Activated CD4-positive, CD25-positive, alpha-beta regulatory T cell treated with anti-CD3 and anti-CD28 coated beads, Interleukin-2, amount 50 U/mL, for 24 hours (primary cell): ENCODE measurements at places on chromosomes 4 and X.
A peak's percentile ranks its signal among the peaks of the same experiment; 100 is the strongest.

DNA sequence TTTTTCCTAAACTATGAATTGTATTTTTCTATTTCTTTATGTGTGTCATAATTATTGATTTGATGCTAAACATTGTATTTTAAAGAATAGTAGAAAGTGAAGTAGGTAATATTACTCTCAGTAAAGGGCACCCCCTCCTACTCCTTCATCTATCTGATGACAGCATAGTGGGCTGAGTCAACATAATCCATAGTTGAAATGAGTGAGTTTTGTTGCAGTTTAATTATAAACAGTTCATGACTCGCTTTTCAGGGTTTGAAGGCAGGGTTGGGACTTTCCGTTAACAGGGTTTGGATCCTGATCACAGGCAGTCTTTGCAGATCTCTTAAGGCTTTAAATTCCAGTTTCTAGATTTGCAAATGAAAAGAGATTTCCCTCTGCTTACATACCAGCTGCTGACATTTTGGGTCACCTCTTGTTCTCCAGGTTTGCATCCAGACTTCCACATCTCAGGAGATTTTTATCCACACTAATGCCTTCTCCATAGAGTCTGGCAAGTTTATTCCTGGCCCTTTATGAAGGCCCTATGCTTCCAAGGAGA lies 54.0 kb upstream of the TACR3 start:
- no peak for ATAC-seq

DNA sequence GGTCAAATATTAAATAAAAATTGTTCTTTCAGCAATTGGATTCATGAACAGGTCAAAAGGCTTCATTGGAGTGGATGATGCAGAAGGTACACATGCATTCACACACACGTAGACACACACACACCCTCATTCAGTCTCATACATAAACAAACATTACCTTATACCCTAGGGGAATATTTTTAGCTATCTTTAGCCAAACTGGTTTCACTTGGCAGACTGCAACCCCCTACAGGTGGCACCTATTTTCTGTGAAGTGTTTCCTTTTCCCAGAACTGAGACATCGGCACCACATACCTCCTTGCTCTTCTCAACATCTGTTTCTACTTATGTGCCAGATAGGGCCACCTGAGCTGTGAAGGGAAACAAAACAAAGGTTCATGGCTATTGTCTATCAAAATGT lies 18.5 kb upstream of the KDR start:
- no peak for ATAC-seq

GRCh38 chrX:111520506-111520905 lies 9.1 kb downstream of the SERTM2 start:
- no peak for ATAC-seq

GRCh38 chr4:14864365-14865030 lies 137.8 kb upstream of the CPEB2 start:
- no peak for ATAC-seq

- no peak for ATAC-seq
These were observed 117.2 kb downstream of the TEX13C start for GRCh38 chrX:125436855-125437254.

- no peak for ATAC-seq
These were observed 263.4 kb upstream of the PITX2 start for GRCh38 chr4:110886270-110886669.

DNA sequence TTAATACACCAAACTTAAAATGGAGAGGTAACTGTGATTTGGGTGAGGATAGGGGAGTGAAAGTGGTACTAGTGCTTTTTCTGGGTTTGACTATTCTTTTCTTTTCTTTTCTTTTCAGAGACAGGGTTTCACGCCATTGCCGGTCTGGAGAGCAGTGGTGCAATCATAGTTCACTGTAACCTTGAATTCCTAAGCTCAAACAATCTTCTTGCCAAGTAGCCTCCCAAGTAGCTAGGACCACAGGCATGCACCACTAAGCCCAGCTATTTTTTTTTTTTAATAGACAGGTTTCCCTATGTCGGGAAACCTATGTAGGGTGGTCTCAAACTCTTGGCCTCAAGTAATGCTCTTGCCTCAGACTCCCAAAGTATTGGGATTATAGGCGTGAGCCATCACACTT lies 3.0 kb upstream of the ARMCX4 start:
- ATAC-seq = no peak

- no peak for ATAC-seq
These were observed 6.9 kb downstream of the CXCL3 start for GRCh38 chr4:74031576-74031975.

- ATAC-seq = no peak
These were observed 6.3 kb downstream of the CYTL1 start for GRCh38 chr4:5012958-5013357.

DNA sequence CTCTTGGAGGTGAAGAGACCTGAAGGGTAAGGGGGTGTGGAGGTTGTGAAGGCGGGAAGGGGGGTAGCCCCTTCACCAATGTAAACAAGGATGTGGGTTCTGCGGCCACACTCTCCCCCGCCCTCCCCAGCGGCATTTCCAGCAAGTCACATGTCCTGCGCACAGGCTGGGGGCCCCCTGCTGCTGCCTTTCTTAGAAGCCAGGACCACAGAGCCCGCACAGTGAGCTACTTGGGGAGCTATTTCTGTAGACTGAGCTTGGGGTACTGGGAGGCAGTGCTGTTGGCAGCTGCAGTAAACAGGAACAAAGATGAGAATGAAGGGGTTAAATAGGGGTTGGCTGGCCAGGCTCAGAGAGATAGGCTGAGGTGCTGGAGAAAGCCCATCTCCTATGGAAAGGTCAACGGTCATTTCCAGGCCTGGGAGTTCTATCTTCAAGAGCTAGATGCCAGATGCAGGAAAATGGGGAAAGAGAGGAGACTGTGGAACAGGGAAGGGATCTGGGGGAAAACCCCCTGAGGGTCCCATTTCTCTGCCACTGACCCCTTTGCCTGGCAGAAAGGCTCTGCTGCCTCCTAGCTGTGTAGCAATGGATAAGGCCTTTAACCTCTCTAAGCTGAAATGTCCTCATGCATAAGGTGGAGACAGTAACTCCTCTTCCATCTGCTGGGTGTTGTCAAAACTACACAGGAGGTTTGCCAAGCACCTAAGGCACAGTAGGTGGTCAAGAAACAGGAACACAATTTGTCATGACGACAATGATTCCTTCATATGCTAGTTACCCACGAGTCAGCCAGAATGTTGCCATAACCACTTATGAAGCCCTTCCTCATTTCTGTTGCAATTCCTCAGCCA lies 18.5 kb upstream of the PIM2 start:
- peak; percentile 71 for ATAC-seq

- no peak for ATAC-seq
These were observed 32.0 kb upstream of the DCX start for GRCh38 chrX:111443946-111444345.

DNA sequence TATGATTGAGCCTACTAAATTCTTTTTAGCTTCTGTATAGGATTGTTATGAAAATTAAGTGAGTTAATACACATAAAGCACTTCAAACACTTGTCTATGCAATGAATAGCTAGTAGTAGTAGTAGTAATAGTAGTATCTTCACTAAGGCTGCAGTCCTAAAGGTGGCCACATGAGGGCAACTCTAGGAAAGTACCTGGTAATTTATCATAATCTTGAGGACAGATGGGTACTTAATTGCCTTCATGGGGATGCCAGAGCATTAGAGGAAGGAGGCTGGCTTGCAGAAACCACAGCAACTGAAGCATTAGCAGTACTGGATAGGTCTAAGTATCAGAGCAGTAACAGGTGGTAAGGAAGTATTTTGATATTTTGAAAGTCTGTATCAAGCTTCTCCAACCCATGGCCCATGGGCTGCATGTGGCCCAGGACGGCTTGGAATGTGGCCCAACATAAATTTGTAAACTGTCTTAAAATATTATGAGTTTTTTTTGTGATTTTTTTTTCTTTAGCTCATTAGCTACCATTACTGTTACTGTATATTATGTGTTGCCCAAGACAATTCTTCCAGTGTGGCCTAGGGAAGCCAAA lies 17.3 kb downstream of the NIPAL1 start:
- peak; percentile 12 for ATAC-seq

GRCh38 chr4:17924189-17924588 lies 97.4 kb downstream of the LCORL start:
- no peak for ATAC-seq

- peak; percentile 48 for ATAC-seq
These were observed 30.3 kb downstream of the TLR10 start for GRCh38 chr4:38752372-38752940.

DNA sequence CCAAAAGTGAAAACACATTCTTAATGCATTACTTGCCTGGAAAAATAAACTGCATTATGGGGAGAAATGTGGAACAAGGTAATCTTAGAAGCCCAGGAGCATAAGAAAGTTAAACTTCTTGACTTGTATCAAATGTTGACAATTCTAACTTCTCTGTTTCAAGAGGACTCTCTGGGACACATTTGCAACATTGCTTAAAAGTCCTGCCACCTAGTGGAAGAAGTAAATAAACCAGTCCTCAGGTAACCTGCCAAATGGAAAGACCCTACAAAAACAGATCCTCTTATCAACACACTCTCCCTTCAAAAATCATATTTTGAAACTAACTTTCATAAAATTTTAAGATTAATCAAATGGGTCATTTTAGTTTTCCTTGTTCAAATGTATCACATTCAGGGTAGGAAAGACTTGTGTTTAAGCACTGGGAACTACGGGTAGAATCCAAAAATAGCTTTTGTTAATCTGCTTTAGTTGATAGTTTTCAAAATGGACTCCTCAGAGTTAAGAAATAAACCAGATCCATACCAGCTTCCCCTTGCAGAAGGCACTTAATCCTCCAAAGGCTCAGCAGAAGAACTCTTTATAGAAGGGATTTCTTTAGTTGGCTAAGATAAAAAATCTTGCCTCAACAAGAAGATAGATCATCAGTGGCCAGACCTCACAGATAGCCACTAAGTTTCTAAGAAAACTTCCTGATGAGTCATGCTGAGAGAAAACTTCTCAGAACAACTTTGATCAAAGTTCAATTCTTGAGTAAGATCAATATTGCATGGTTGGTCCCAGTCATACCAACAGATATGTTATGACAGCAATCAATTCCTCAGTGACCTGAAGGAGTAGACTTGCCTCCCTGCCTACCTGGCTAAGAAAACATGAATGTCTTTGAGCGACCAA lies 141.7 kb downstream of the HHIP start:
- ATAC-seq = no peak

GRCh38 chrX:40104985-40105834 lies 7.5 kb upstream of the BCOR start:
- ATAC-seq = peak; percentile 41

DNA sequence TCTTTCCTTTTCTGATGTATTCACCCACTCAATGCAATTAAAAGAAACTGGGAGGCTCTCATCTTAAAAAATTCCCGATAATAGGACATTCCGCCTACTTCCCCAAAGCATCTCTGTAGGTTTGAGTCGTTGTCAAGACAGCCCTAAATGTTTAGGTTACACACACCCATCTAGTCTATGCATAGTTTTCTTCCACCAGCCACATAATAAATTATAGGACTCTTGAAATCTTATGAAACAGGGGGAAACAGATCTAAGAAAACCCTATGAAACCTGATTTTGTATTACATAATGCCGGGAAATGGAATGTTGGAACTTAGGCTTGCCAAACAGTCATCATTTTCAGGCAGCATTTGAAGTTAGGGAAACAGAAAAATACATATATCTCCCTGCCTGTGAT lies 150.0 kb downstream of the PRKX start:
- ATAC-seq = no peak

GRCh38 chr4:148786699-148787098 lies 344.5 kb upstream of the NR3C2 start:
- no peak for ATAC-seq

DNA sequence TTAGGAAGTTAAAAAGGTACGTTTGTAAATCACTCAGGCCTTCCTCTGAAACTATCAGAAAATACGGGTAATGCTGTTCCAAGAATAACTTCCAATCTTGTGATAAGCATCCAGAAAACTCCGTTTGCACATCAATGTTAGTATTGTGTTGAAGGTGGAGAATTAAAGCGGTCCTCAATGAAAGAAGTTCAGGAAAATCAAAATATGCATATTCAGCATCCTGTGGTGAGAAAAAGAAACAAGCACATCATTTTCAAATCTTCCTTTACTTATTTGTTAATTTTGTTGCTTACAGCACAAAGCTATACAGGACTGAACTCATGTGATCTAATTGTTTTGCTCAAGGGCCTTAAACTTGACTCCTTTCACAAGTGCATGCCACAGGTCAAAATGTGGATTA lies 18.5 kb downstream of the DDX60L start:
- no peak for ATAC-seq

DNA sequence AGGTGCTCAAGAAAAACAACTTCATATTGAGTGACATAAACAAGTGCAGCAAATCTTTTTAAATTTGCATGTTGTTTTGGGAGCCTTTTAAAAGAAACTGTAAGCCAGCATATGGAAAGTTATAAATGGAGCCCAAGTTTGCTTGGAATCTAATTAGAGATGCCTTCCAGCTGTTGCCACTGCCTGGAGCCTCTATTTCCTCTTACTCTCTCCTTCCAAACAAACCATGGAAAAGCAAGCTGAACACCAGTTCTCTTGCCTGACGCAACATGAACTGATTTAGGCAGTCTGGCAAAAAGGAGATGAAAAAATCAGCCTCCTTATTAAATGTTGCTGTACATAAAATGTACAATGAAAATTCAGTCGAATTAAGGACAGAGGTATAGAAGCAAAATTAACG lies 21.5 kb downstream of the ARSJ start:
- ATAC-seq = no peak

DNA sequence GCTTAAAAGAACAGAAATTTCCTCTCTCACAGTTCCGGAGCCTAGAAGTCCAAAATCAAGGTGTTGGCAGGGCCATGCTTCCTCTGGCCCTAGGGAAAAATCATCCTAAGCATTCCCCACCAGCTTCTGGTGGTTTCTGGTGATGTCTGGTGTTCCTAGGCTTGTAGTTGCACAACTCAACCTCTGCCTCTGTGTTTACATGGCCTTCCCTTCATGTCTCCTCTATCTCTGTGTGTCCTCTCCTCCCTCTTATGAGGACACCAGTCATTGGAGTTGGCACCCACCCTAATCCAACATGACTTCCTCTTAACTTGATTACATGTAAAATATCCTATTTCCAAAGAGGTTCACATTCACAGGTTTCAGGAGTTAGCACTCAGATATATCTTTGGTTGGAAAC lies 15.4 kb downstream of the LRP2BP start:
- ATAC-seq = no peak

- no peak for ATAC-seq
These were observed 26.4 kb upstream of the LRCH2 start for GRCh38 chrX:115260330-115260729.

GRCh38 chrX:113644426-113644825 lies 803.8 kb upstream of the AMOT start:
- ATAC-seq = no peak

DNA sequence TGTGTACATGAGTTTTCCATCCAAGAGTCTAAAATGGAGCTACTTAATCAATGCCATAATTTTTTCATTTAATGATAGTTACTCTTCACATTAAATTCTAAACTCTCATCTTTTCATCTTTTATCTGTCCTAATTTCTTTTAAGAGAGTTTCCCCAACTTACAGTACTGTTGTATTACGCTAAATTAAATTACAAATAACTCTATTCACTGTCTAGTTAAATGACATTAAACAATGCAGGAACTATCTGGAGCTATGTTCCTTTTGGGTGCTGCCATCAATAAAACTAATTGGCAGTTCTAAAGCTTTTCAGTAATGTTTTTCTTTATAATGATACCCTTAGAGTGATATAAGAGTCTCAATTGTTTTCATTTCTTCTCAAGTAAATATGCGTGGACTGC lies 227.6 kb downstream of the ANKRD50 start:
- no peak for ATAC-seq
